GM03348 (cell line): ENCODE measurements at places on chromosomes 7 and 10.

DNA sequence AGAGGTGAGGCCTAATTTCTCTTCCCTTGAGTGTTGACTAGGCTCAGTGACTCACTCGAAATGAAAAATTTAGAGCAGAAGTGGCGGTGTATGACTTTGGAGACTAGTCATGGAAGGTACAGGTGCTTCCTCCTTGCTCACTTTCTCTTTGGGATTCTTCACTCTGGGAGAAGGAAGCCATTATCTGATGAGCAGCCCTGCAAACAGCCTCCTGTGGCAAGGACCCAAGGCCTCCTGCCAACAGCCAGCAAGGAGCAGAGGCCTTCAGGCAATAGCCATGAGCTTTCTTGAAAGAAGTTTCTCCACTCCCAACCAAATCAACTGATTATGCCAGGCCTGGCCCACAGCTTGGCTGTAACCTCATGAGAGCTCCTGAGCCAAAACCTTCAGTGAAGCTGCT lies 369.6 kb upstream of the VWC2 start:
- DNase-seq, result no peak

- DNase-seq, result no peak
Observed at GRCh38 chr10:92502296-92502808, 71.5 kb downstream of the IDE start.

- DNase-seq, result no peak
Observed at GRCh38 chr10:30542001-30542894, 87.3 kb downstream of the LYZL2 start.

GRCh38 chr10:110225756-110226542 lies 18.5 kb downstream of the MXI1 start:
- DNase-seq, result peak; percentile 95

- DNase-seq, result no peak
Observed at GRCh38 chr10:23966504-23967051, 242.4 kb upstream of the KIAA1217 start.

DNA sequence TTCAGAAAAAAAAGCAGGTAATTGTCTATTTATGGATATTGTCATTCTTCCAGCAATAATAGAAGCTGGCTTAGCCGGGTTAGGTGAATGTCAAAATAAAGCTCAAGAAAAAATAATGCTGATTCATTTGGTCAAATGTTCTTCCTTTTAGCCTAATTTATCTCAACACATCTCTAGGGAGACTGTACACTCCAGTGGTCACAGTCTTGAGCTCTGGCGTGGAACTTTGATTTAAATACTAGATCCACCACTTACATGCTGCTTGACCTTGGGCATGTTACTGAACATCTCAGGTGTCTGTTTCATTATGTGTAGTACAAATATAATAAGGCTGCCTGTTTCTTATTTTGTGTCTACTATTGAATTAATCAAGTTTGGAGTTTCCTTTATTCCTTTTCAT lies 22.0 kb downstream of the PRTFDC1 start:
- no peak for DNase-seq

GRCh38 chr7:45082831-45083331 lies 5.9 kb downstream of the NACAD start:
- DNase-seq, result no peak

- no peak for DNase-seq
Observed at GRCh38 chr10:62795100-62795499, 9.4 kb upstream of the ADO start.

DNA sequence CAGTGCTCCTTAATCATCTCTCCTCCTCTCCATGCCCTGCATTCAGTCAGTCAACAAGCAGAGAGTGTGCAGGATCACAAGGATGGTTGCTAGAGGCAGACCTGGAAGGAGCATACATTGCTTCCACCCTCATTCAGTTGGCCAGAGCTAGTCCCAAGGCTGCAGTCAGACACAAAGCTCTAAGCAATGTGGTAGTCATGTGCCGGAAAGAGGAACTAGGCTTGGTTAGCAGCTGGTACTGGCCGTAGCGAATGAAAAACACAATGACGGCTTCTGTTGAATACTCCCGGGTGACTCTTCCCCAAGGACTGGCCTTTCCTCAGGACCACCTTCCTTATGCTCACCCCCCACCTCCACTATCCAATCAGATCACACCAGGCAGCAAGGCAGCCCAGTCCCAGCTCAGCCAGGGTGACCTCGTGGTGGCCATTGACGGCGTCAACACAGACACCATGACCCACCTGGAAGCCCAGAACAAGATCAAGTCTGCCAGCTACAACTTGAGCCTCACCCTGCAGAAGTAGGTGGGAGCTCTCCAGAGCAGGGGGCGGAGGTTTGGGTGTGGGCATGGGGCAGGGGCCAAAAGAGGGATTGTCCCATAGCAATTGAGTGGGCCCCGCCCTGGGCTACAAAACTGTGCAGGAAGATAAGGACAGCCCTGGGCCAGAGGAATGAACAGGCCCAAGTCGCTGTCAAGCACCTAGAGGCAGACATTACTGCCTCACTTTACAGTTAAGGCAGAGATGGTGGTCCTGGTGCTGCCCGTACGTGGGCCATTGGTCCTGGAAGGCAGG lies 10.9 kb downstream of the LDB3 start:
- no peak for DNase-seq

DNA sequence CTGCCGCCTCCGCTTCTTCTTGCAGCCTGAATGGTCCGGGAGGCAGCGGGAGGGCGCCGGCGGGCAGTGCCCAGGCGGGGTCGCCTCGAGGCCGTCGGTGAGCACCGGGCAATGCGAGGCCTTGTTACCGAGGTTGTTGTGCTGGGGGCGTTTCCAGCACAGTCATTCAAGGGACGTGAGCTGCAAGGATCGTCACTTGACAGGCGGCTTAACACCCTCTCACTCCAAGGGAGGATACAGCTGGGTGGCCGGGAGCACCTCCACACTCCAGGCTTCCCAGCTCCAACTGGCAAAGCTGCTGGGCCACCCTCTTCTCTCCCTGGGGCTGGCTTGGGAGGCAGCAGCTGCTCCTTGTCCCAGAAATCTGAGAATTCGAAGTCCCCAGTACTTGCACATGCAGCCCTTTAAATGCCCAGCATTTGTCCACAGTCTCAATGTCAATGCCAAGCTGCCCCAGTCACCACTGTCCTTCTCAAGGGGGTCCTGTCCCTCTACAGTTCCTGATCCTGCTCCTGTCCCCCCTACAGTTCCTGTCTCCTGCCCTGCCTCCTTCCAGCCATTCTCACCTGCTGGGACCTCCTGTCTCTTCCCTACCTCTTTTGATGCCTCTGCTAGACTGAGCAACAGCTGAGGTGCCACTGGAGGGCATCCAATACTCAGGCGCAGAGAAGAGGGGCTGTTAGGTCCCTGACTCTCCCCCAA lies 4.4 kb upstream of the HOXA11 start:
- DNase-seq, result no peak

DNA sequence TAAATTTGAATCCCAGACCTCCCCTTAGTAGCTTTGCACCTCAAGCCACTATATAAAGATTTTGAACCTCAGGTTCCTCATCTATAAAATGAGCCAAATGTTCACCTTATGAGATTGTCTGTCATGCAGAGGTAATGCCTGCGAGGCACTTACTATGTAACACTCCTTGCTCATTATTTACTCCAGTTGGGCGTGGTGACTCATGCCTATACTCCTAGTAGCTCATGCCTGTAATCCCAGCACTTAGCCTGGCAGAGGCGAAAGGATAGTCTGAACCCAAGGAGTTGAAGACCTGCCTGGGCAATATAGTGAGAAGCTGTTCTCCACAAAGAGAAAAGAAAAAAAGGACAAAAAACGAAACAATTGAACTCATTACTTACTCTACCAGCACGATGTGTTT lies 82.2 kb downstream of the MDFIC start:
- DNase-seq, result no peak

DNA sequence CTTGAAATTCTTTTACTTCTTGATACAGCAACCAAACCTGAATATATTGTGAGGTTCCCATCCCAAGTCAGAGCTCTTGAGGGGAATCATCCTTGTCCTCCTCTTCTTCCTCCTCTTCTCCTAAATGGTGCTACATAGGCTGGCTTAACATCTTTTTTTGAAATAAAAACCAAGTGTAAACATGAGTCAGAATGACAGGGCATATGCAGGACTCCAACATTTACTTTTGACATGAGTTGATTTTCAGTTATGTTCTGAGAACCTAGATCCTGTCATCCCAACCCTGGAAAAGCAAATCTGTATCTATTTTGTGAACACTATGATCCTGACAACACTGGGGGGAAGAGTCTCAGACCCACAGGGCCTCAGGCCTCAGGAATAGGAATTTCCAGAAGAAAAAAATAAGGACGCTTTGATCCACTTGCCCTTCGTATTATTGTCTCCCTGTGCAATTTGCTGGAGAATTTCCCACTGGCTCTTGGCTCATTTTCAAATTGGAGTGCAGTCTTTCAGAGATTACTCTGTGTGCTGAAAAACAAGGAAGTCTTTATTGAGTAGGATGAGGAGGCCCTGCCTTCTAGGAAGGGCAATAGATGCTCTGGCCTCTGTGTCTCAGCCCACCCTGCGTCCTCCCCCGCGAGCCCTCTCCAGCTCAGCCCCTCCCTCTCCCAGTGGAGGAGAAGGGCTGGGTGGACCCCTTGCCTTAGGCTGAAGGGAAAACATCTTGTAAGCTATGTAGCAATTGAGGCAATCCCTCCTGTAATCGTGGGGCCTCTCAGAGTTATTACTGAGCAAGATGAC lies 121.6 kb downstream of the CREB5 start:
- DNase-seq, result peak; percentile 39

GRCh38 chr10:31393844-31394243 lies 74.8 kb downstream of the ZEB1 start:
- no peak for DNase-seq

GRCh38 chr7:124597509-124597908 lies 168.1 kb downstream of the GPR37 start:
- no peak for DNase-seq

DNA sequence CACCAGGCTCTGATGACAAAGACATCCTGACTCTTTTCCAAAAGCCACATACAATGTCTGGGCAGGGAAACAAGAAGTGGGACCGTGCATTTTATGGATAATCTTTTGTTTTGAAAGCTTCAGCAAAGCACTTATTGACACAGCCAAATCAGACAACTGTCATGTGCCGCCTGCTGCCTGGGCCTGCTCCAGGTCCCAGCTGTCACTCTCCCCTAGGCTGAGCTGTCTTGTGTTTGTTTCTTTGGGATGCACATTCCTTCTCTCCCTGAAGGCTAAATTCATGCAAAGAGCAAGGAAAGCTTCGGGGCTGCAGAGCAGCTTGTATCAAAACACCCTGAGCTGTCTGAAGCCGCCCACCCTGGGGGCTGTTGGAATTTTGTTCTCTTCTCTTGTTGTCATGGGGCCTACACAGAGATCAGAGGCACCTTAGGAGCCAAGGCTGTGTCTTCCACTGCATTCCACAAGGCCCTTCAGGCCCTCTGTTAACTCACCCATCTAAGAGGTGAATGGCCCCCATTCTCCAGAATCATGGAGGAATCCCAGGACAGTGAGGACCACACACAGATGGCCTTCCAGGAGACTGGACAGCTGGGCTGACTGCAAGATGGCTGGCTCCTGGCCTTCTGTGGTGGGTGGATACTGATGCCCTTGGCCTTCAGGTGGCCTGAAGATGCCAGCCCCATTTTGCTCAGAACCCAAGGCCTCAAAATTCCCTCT lies 17.8 kb upstream of the SLC18A2 start:
- DNase-seq, result no peak

DNA sequence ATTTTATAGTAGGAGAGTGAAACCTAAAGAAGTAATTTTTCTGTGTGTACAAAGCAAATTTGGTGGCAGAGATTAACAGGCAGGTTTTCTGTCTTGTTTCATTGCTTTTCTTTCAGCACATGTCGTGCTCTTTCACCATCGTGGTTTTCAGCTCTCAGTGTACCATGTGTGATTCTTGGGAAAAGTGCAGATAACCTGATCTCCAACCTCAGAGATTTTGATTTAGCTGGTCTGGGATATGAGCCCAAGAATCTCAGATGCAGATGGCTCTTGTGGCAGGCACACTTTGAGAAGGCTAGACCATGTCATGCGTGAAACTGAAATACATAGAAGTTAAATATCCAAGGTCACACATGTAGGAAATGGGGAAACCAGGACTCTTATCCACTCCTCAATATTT lies 317.4 kb downstream of the EXOC4 start:
- no peak for DNase-seq

- peak; percentile 12 for DNase-seq
Observed at GRCh38 chr7:74612015-74612829, 45.3 kb upstream of the GTF2I start.

- DNase-seq, result no peak
Observed at GRCh38 chr10:130802301-130802700, 509.2 kb downstream of the TCERG1L start.

GRCh38 chr7:89618274-89618673 lies 536.0 kb upstream of the STEAP1 start:
- no peak for DNase-seq

- DNase-seq, result no peak
Observed at GRCh38 chr7:108055611-108056021, 52.7 kb upstream of the LAMB1 start.

GRCh38 chr7:129801882-129802281 lies 150.9 kb downstream of the UBE2H start:
- no peak for DNase-seq

GRCh38 chr7:93150200-93150835 lies 2.1 kb upstream of the SAMD9L start:
- DNase-seq, result peak; percentile 7

GRCh38 chr7:149724661-149725425 lies 48.5 kb downstream of the ZNF467 start:
- no peak for DNase-seq

- no peak for DNase-seq
Observed at GRCh38 chr7:42123716-42124115, 113.3 kb downstream of the GLI3 start.

DNA sequence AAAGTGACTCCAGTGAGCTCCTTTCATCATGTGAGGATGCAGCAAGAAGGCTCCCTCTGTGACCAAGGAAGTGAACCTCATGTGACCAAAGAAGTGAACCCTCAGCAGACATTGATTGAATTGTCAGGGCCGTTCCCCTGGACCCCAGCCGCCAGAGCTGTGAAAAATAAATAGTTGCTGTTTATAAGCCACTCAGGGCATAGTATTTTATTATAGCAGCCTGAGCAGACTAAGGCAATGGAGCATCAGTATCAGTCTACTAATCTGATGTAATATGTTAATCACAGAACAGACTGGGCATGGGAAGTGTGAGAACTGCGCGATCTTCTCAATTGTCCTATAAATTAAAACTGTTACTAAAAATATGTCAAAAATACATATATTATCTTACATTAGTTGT lies 384.5 kb upstream of the PRKCQ start:
- DNase-seq, result no peak

GRCh38 chr10:79405221-79405994 lies 40.0 kb downstream of the ZCCHC24 start:
- no peak for DNase-seq

- DNase-seq, result peak; percentile 54
Observed at GRCh38 chr10:101566333-101567164, 21.5 kb downstream of the POLL start.
